ENCODE measurements at places on chromosomes 1 and 21.

- no peak for DNase-seq
Observed at GRCh38 chr1:42403880-42404400, 23.3 kb downstream of the RIMKLA start.

DNA sequence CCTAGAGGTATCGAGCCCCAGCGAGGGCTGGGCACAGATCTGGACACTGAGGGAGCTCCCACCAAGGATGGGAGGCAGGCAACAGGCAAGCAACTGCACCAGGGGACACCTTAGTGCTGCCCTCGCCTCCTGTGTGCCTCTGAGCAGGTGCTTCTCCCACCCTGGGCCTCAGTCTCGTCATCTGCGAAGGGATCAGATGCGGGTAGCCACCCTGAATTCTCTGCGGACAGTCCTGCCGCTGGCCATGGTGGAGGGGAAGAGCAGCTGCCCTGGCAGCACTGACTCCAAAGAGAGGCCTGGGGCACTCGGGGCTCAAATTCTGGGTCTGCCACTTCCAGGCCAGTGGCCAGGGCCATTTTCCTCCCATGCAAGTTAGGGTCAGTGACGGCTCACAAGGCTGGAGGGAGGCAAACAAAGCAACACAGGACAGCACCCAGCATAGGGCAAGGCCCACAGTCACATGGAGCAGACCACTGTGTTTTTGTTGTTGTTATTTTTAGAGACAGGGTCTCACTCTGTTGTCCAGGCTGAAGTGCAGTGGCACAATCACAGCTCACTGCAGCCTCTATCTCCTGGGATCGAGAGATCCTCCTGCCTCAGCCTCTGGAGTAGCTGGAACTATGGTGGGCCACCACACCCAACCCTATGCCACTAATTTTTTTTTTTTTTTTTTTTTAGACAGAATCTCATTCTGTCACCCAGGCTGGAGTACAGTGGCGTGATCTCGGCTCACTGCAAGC is 7.1 kb upstream of the SDC3 start:
- no peak for DNase-seq

DNA sequence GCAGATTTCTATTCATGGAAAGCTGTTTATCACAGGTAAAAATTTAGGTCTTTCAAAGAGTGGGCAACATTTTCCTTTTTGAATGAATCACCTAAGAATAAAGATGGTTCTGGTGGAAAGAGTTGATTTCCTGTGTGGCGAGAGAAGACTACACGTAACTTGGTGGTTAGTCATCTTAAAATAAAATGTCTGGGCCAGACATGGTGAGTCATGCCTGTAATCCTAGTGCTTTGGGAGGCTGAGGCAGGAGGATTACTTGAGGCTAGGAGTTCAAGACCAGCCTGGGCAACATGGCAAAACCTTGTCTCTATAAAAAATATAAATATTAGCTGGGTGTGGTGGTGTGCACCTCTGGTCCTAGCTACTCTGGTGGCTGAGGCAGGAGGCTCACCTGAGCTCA is 65.7 kb downstream of the DISP1 start:
- no peak for DNase-seq

GRCh38 chr1:39354572-39354971 is 136.9 kb upstream of the BMP8A start:
- DNase-seq = no peak

DNA sequence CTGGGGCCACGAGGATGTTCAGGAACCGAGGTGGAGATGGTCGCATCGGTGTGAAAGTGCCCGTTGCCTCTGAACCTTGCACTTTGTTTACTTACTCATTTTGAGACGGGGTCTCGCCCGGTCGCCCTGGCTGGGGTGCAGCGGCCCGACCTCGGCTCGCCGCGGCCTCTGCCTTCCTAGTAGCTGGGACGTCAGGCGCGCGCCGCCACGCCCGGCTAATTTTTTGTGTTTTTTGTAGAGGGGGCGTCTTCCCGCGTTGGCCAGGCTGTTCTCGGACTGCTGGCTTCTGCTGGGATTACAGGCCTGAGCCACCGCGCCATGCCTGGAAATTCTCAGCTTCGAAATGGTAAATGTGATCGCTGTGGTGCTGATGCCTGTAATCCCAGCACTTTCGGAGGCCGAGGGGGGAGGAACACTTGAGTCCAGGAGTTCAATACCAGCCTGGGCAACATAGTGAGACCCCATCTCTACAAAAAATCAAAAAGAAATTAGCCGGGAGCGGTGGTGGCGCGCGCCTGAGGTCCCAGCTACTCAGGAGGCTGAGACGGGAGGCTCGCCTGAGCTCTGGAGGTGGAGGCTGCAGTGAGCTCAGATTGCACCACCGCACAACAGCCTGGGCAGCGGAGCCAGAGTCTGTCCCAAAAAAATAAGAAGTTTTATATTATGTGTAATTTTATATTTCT is 684 bp upstream of the MRPL20 start:
- peak; percentile 66 for DNase-seq

DNA sequence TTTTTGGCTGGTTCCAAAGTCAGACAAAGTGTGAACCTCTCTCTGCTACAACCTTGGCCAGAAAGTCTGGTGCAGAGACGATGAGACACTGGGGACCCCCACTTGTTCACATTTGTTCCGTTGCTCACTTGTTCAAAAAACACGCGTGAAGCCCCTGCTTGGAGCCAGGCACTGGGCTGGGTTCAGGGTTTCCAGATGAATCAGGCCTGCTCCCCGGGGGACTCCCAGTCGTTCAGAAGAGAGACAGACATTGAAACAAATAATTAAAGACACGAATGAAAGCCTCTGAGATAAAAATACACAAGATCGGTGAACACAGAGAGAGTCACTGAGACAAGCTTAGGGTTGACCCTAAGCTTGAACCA is 101.5 kb upstream of the RUNX3 start:
- no peak for DNase-seq

DNA sequence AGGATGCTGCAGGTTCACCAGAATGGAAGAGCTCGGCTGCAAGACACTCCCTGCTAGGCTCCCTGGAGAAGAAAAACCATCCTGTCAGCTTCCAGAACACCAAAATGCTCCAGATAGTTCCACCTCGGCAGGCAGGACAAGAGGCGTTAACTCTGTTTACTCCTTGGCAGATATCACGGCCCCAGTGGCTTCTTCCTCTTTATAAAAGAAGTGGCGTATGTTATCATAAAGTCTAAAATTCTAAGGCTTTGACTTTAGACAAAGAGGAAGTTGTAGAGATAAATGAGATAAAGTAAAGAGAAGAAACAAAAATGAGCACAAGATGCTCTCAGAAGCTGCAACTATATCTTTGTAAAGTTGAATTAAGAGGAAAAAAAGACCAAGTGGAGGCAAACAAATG is 24.3 kb upstream of the MTF1 start:
- DNase-seq = no peak

GRCh38 chr1:231428377-231428776 is 6.3 kb upstream of the EGLN1 start:
- DNase-seq = no peak

DNA sequence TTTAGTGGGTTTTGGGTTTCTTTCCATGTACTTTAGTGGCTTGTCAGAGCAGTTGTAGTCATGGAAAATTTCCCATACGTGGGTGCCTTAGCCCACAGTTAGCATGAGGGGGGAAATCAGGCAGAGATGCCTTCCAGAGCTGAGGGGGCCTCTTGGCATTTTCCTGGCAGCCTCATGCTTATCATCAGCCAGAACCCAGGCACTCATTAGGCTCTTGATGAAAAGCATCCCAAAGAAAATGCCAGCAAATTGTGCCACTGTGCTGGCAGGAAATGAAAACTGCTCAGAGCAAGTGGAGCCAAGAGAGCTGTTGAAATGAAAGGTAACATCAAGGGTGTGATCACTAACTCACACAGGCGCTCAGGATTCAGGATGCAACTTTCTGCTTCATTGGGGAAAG is 128.0 kb downstream of the TNNI3K start:
- DNase-seq = no peak

DNA sequence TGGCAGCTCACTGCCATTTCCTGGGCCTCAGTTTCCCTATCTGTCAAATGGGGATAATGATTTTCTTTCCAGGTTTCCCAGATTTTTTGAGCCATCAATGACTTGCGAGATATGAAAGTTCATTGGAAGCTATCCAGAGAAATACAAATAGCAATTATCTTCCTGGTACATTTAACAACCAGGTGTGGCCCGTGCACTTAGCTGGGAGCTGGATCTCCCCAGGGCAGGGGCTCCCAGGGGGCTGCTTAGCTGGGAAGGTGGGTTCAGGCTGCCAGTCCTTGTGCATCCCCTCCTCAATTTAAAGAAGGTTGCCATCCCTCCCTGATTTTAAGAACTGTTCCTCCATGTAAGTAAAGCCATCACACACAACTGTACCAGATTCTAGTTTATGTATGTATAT is 3.6 kb upstream of the TMEM54 start:
- no peak for DNase-seq

DNA sequence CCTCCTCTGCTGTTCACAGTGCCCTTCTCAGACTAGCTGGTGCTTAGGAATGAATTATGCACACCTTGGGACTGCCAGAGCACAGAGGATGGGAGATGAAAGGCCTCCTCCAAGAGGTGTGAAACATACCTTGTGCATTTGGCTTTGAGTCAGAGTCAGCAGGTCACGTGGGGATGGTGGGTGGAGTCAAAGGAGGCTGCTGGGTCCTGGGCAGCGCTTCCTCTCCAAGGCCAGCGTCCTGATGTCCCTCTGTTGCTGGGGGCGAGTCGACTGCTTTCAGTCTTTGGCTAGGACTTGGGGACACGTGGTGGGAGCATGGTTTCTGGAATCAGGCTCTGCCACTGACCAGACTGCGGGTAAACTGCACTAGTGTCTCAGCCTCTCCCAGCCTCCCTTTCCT is 91.2 kb downstream of the AJAP1 start:
- DNase-seq = no peak

DNA sequence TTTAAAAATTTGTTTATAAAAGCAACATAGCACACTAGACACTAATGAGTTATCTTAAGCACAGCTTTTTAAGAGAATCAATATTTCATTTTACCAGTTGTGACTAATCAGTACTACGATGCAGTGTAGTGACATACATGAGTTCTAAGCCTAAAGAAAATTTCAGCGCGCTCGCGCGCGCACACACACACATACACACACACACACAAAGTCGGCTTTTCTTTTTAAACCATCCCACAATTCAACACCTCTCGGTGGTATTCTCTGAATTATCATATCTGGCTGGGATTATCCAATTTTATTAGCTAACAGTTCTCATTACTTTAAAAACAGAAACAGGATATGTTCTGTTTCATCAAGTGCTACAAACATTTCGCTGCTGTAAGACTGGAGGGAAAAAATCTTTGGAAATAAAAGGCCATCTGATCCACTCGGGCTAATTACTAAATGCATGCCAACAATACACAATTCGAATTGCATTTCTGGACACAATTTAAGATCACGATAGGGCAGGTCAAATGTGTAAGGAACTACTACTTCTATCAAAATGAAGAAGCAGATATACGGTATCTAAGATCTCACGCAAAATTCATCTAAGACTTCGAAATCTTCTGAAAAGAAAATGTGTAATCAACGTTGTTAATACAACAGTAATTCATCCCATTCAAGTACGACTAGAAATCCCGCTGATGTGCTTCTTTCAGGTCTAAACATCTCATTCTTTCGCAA is 1.2 kb downstream of the TUT4 start:
- DNase-seq = peak; percentile 23

- no peak for DNase-seq
Observed at GRCh38 chr1:158374860-158375259, 21.2 kb downstream of the CD1E start.

DNA sequence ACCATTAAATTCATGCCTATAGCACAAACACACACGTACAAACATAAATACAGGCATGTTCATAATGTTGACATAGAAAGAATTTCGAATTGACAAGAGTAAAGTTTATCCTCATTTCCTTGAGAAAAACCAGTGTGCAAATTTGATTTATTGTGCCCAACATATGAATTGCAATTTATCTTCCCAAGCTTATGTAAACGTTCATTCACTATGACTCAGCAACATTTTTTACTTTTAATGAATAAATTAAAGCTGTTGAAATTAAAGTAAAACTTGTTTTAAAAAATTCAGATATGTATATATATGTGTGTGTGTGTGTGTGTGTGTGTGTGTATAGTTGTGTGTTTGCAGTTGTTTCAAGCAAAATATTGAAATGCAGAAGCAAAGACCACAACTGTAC is 1067.9 kb downstream of the BRINP3 start:
- DNase-seq = no peak

DNA sequence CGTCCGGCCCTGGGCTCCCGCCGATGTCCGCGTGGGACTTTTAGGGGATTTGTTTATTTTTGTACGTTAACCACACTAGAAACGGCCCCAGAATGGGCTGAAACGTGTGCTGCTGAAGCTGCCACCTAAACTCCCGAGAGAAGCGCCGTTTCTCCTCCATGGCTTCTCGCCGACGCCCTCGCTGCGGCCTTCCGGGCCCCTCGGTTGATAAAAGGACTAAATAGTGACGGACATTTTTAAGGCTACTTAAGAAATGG is 678 bp upstream of the PTTG1IP start:
- no peak for DNase-seq

- DNase-seq = peak; percentile 85
Observed at GRCh38 chr1:38005195-38006007, at the start of gene FHL3. FHL3 (minus strand) TSS chr1:38005514; CDS start chr1:37999412, 6,102 bp downstream.

DNA sequence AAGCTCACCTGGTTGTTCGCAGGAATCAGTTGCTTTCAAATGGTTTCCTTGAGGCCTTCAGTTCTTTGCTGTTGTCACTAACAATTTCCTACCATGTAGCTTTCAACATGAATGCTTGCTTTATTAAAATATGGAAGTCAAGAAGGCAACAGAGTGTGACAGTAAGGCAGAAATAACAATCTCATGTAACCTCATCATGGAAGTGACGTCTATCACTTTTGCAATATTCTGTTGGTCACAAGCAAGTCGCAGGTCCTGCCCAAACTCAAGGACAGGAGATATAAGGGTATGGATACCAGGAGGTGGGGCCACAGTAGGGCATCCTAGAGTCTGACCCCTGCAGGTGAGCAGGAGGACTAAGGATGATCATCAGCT is 296.8 kb upstream of the ZP4 start:
- no peak for DNase-seq

DNA sequence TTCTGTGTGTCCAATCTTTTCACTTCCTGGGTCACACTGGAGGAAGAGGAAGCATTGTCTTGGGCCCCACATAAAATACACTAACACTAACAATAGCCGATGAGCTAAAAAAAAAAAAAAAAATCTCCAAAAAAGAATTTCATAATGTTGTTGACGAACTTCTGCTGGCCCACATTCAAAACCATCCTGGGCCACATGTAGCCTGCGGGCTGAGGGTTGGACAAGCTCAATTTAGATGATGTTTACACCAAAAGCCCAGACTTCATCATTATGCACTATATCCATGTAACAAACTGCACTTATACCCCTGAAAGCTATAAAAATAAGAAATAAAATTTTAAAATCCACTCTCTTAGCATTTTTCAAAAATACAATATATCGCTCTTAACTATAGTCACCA is 187.8 kb upstream of the PTBP2 start:
- DNase-seq = no peak

DNA sequence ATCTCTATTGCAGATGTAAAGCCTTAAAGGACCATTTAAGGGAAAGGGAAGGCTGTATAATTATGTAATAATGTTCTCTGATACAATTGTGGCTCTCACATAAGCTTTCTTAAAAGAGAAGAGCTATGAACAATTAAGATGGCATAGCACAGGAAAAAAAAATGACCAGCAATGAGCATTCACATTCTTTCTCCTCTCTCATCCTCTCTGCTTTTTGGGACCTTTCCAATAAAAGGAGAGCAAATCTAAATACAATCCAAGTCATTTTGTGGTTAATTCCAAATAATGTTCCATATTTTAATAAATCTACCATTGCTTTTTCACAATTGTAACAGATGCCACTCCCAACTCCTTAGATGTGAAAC is 23.5 kb downstream of the SMYD3 start:
- no peak for DNase-seq

- no peak for DNase-seq
Observed at GRCh38 chr1:219279017-219279770, 105.5 kb downstream of the LYPLAL1 start.

GRCh38 chr1:217021400-217021799 is 298.2 kb upstream of the ESRRG start:
- no peak for DNase-seq
